ENCODE measurements at places on chromosomes 3 and 15. TPM values are rescaled to one million over a fixed set of nuclear protein-coding genes. Genes with fewer than 3 reads are reported as not detected.

The TIMP4 gene
- total RNA-seq = 78.9 TPM

The ECE2 gene
- total RNA-seq = not detected

The MAGI1 gene
- 28.4 TPM for total RNA-seq

The NAALADL2 gene
- 5.9 TPM for total RNA-seq

The COL7A1 gene
- 22.2 TPM for total RNA-seq

- no peak for DNase-seq
- H3K27ac ChIP-seq = no peak overlapping the region
- no peaks in the 10 kb centered on the region for H3K36me3 ChIP-seq
- no peaks in the 10 kb centered on the region for H3K27me3 ChIP-seq
Observed at GRCh38 chr3:171274222-171274621, 186.0 kb downstream of the TNIK start.

- DNase-seq = no peak
- H3K36me3 ChIP-seq = no peaks in the 10 kb centered on the region
- H3K4me1 ChIP-seq = no peaks in the 10 kb centered on the region
- H3K27me3 ChIP-seq = no peaks in the 10 kb centered on the region
- no peak overlapping the region for H3K4me3 ChIP-seq
Observed at GRCh38 chr3:98259707-98260106, 4.3 kb upstream of the OR5H6 start.

GRCh38 chr3:38030126-38031021 is 932 bp upstream of the PLCD1 start:
- peak; percentile 66 for DNase-seq
- peaks cover 34% of the 10 kb centered on the region for H3K4me1 ChIP-seq
- peak overlapping the region; percentile 91 for H3K27ac ChIP-seq

DNA sequence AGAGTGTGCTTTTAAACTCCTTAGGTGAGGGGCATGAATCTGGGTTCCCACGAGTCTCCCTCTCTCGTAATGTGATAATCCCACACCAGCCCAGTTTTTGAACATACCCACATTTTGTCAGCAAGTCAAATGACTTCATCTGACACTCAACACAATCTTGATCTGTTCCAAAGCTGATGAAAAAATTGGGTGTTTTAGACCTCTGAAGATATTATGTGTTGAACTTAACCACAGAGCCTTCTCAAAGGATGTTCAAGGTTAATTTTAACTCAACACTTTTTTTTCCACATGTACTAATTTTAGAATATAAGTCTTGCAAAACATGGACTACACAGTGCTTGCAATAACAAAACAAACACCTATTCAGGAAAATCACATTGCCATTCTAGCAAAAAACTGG is 123.1 kb downstream of the TGFBR2 start:
- H3K4me1 ChIP-seq = no peaks in the 10 kb centered on the region
- no peak overlapping the region for H3K4me3 ChIP-seq
- H3K27me3 ChIP-seq = no peaks in the 10 kb centered on the region
- DNase-seq = no peak

All from ascending aorta (tissue), 2 donors.